Immature natural killer cell (primary cell): ENCODE measurements at places on chromosomes 1 and 21. TPM values are rescaled to one million over a fixed set of nuclear protein-coding genes. Genes with fewer than 3 reads are reported as not detected.

The MPZ gene
- not detected for polyA plus RNA-seq

The SH2D5 gene
- polyA plus RNA-seq, result not detected

The ERRFI1 gene
- 0.33 TPM for polyA plus RNA-seq

The CSF3R gene
- polyA plus RNA-seq, result 0.91 TPM

The GUCA2A gene
- polyA plus RNA-seq, result not detected

The TOR3A gene
- 45.2 TPM for polyA plus RNA-seq

The LY9 gene
- 57.2 TPM for polyA plus RNA-seq

The ATP8B2 gene
- polyA plus RNA-seq, result 8.5 TPM

The TRIM17 gene
- 0.53 TPM for polyA plus RNA-seq

The ETV3L gene
- not detected for polyA plus RNA-seq

The TNFRSF8 gene
- polyA plus RNA-seq, result 0.09 TPM

The DISC1 gene
- polyA plus RNA-seq, result not detected

The PLD5 gene
- not detected for polyA plus RNA-seq

The LHX4 gene
- polyA plus RNA-seq, result not detected

The C8A gene
- polyA plus RNA-seq, result not detected

The EPHA10 gene
- polyA plus RNA-seq, result not detected
